ENCODE measurements at places on chromosomes 7 and 10.

- DNase-seq = no peak
Observed at GRCh38 chr7:17336168-17336567, 37.7 kb downstream of the AHR start.

DNA sequence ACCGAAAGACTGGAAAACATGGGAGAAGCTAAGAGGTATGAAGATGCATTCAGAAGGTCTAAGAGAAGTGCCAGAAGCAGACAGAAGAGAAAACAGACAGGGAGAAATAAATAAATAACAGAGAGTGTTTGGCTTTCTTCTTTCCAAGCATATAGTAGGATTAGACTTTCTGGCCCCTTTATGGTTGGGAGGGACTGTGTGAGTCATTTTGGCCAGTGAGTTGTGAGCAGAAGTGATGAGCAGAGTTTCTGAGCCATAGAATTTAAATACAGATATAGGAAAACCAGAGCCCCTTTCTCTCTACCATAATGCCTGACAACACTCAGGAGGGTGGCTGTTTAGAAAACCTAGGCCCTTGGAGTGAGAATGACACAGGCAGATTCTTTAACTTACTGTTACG is 171.0 kb downstream of the PPP1R17 start:
- no peak for DNase-seq

GRCh38 chr7:47221826-47222225 is 360.1 kb downstream of the TNS3 start:
- DNase-seq = no peak

DNA sequence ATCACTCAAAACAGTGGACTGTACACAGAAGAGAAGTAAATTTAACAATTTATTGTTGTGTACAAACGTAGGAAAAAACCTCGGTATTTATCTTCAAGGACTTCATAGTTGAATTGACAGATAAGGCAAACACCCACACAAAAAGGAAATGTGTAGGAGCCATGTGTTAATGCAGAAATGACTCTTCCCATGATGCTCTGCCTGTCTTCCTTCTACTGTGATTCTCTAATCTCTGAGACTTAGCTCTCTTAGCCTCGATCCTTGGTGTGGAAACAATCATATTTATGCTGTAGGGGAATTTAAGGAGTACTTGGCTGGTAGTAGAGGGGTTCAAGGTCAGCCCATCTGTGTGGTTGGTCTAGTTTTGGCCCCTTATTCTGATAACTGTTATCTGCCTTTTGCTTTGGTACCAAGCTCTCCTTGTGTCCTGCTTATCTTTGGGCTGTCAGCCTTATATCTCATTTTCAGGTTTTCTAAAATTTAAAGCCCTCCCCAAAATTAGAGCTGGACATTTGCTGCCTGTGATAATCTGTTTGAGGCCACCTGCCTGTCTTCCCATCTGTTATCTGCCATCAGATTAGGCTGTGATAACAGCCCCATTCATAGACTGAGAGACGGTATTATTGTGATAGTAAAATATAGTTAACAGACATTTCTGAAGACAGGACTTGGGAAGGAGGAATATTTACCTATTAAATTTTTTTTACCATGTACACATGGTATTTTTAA is 81.7 kb downstream of the GPR85 start:
- no peak for DNase-seq

- DNase-seq = no peak
Observed at GRCh38 chr7:103346396-103346795, 1.0 kb upstream of the PSMC2 start.

GRCh38 chr7:38398725-38399321 is 125.4 kb upstream of the TARP start:
- peak; percentile 57 for DNase-seq

DNA sequence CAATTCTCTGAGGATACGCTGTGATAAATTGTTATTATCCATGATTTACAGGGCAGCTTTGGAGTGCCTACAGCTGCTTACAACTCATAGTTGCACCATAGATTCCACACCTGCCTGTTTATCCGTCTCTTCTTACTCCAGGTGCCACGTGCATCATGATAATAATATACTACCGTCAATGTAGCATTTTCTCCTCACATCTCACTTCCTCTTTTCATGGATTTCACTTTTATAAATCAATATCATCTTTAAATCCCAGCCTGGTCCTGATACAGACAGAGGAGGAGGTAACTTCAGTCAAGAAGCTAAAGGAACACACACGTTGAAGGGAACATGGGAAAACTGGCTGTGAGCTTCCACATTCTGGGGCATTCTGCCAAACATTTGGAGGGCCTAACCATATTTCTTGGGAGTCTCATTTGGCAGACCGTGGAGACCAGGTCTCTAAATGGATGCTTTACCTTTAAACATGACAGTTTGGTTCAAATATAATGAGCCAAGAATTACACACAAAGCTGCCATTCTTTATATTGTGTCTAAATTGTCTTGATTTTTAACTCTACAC is 2.4 kb downstream of the CH25H start:
- no peak for DNase-seq

DNA sequence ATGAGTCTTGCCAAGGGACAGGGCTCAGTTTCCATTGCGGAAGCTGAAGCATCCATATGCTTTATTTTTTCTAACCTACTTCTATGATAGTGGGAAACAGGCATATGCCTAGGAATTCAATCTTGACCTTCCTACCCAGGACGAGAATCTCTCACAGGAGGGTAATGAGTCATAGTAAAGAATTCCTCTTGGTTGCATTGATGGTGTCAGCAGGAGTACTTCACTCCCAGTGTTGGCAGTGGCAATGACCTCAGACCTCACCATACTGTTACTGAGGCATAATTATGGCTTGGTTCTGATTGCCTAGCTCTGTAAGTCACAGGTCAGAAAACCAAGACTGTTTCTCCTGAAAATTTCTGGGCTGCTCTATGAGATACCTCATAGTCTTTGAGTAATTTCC is 552.9 kb downstream of the ARL4A start:
- no peak for DNase-seq

DNA sequence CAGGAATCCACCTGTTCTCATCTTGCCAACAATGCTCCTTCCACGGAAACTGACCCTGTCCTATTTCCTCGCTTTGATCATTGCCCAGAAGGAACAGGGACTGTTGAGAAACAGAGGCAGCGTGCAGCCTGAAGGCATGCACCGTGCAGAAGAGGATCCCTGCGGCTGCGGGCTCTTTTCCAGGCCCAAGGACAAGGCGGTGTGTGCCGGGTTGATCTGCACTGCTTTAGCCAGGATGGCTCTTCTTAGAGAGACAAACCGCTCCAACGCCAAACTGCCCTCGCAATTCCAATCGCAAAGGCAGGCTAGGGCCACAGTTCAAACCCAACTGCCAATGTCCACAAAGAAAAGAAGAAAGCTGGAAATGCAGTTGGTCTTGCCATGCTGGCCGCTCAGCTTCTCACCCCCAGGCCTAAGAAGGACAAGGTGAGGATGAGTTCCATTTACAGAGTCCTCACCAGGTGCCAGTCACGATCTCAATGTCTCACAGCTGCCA is 26.5 kb downstream of the BRI3 start:
- DNase-seq = no peak

DNA sequence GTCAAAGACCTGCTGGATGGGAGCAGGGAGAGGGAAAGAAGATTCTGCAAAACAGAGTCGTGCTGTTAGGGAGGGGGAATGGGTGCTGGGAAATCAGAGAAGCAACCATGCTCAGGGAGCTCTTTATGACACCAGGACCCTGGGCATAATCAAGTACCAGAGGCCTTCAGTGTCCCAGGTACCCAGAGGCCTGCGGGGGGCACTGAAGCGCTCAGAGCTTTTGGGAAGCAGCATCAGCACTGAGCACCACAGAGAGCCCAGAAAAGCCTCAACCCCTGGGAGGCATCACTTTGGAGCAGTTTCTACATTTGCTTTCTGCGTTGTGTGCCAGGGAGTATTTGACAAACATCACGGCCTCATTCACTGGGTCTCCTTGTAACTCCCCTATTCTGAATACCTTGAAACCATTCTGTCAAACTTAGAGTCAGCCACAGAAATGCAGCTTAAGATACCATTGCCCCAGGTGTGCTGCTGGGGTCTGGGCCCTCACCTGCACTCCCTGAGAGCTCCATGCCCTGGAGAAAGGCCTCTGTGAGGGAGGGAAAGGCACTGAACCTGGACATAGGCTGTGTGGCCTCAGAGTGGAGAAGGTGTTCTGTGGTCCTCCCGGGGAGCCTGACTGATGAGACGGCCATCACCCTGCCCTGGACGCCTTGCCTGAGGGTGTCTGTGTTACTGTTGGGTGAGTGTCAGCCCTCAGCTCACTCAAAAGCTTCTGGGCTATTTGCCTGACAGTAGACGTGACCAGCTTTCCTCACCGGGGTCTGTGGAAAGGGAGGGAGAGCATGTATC is 37.1 kb downstream of the CXCL12 start:
- DNase-seq = no peak

- no peak for DNase-seq
Observed at GRCh38 chr10:120989996-120990598, 138.9 kb downstream of the WDR11 start.

- DNase-seq = no peak
Observed at GRCh38 chr10:123565691-123566660, 100.2 kb upstream of the GPR26 start.

Data from activated CD4-positive, alpha-beta T cell treated with anti-CD3 and anti-CD28 coated beads, Interleukin-2, amount 50 U/mL, for 1 hour (primary cell).